ENCODE measurements at places on chromosomes 1 and 21.

GRCh38 chr1:115949156-115949555 is 27.2 kb upstream of the SLC22A15 start:
- no peak for DNase-seq

- DNase-seq, result peak; percentile 68
Measured at GRCh38 chr1:245177071-245177900, 22.5 kb downstream of the KIF26B start.

GRCh38 chr1:205441716-205442050 is 14.2 kb downstream of the BLACAT1 start:
- no peak for DNase-seq

DNA sequence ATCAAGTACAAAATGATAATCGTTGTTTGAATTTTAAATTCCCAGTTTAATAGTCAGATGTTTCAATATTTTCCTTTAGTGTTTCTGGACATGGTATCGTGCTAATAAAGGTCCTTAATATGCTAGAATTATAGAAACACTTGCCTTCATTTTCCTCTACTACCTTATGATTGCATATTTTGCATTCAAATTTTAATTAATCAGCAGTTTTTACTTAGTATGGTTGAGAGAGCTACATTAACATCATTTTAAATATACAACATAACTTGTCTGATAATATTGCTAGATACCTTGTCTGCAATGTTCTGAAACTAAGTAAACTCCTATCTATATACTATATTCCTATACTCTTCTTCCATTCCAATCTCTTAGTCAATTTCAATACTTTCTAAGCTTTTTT is 66.3 kb downstream of the USH2A start:
- no peak for DNase-seq

DNA sequence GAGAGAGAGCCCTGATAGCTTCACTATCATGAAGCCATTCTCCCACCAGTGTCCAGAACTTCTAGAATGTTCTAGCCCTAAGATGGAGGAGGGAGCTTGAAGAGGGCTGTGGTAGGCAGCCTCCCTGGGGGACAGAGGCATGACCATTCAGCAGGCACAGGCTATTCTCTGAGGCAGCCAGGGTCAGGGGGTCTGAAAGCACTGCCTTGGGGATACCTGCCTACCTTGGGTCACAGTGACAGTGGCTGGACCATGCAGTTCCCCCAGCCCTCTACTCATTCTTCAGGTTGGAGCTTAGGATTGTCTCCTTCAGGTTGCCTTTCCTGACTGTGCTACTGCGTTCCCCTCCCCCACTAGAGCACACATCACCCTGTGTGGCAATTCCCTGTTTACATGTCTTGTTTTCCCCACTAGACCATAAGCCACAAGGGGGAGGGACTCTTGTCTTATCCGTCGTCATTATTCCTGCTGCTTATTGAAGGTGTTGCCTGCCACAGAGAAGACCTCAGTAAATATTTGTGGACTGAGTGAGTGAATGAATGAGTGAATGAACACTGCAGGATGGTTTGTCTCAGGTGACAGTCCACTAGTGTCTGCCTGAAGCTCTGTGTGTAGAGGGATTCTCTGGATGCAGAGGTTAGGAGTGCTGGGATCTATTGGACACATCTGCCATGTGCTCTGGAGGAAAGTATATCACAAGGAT is 5.2 kb downstream of the ZDHHC18 start:
- no peak for DNase-seq

DNA sequence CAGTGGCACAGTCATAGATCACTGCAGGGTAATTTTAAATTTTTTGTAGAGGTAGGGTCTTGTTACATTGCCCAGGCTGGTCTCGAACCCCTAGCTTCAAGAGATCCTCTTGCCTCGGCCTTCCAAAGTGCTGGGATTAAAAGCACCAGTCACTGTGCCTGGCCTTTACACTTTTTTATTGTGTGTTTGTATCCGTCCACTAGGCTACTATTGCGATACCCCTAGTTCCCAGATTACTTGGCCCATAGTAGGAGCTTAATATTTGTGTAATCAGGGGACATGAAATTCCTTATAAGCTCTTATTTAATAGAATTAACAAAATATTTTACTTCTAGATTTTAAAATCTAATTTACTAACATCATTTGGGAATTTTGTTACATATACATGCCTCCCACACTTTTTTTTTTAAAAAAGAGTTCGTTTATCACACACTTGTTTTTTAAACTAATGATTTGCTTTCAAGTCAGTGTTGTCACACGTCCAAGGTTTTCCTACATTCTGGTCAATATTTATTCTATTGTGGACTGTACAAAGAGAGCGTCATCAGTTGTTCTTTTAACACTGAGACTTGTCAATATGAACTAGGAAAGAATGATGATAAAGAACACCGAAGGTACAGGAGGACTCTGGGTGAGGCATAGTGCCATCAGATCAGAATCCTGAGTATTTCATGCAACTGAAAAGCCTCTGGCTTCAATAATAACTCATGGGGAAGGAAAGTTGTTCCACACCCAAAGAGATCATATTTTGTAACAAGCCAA is 63.7 kb downstream of the LEPR start:
- DNase-seq, result no peak

GRCh38 chr1:175399795-175400194 is 207.2 kb upstream of the KIAA0040 start:
- DNase-seq, result no peak

- DNase-seq, result no peak
Measured at GRCh38 chr1:228341814-228342626, 64.6 kb downstream of the TRIM11 start.

GRCh38 chr1:83692524-83693381 is 306.2 kb downstream of the TTLL7 start:
- DNase-seq, result no peak

DNA sequence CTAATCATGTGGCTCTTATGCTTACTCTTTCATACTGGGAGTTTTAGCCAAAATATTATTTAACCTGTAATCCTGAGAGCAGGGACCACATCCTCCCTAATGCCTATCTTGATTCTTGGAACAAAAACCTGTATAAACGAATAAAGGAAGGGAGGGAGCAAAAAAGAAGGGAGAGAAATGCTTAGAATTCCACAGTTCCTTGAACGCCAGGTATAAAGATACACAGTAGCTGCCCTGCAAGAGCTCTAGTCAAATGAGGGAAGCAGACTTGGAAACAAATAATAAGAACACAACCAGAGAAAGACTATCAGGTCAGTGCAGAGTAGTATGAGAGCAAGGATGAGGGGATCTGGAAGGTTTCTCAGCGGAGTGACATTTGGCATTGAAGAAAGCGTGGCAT is 116.3 kb downstream of the SLC30A10 start:
- no peak for DNase-seq
